ENCODE measurements at places on chromosomes 5 and 9.
A peak's percentile ranks its signal among the peaks of the same experiment; 100 is the strongest.

DNA sequence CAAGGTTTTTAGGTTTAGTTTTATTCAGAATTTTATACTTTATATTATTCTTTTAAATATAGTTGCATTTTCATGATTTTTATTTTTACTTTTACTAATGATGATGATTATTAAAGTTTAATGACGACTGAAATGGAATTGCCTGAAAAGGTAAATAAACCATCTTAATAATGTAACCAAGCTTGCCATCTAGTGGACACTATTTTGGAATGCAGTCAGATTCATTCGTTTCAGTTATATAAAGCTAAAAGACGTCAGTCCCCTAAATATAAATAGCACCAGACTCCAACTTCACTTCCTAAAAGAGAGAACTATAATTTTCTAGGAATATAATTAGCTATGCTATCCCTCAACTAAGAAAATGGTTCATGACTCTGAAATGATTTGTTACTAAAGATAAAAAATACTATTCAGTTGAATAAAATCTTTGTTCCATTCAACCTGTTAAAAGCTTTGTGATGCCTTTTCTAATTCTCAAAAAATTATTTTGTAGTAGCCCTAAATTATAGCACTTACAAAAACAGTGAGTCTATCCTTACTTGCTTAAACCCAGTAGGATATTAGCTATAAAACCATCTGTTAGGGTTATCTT, 19.9 kb downstream of the ABITRAM start:
- peak; percentile 77 for DNase-seq

GRCh38 chr9:136899196-136899595, 12.9 kb downstream of the TRAF2 start:
- no peak for DNase-seq

DNA sequence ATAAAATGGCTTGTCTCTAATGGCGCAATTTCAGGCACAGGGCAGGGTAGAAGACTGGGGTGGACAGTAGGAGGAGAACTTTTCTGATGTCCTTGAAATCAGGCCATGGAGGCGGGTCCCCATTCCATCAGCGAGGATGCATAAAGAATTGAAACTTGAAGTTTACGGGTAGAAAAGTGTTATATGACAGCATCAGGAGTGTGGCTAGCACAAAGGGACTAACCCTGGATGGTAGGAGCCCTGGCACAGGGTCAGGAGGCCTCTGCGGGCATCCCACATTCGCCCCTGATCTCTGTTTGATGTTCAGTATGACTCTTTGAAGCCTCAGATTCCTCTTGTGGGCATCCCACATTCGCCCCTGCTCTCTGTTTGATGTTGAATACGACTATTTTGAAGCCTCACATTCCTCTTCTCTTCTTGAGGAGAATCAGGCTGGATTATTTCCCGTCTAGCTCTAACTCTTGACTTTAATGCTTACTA, 94.8 kb upstream of the ADRA1B start:
- DNase-seq = no peak

DNA sequence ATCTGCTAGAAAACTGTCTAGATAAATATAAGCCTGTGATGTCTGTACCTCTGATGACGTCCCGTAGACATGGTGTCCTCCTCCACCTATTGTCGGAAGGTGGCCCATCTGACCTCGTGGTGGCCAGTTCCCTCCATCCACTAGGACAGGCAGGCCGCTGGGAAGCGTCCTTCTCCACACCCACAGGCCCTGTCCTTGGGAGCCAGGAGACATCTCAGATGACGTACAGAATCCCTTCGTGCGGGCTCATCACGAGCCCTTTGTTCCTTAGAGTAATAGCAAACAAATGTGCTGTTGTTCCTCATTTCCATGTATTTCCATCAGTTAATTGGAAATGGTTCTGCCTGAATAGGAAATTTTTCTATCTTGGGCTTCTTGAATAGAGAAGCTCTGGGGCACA, 38.3 kb upstream of the TENT4A start:
- no peak for DNase-seq

DNA sequence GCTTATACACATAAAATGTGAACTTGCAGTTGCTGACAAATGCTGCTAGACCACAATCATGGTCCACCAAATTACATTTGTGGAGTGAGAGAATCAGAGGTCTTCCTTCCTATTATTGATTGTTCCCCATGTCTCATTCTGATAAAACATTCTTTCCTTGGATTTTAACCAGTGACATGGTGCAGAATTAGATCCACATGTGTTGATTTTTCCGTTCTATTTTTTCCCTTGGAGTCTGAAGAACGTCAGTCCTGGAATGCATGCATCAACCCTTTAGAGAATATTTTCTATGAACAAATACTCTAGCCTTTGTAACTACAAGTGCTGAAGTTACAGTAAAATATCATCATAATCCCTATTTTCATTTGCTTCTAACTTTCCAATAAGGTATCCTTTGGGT, 170.7 kb upstream of the SPRY4 start:
- DNase-seq = no peak

DNA sequence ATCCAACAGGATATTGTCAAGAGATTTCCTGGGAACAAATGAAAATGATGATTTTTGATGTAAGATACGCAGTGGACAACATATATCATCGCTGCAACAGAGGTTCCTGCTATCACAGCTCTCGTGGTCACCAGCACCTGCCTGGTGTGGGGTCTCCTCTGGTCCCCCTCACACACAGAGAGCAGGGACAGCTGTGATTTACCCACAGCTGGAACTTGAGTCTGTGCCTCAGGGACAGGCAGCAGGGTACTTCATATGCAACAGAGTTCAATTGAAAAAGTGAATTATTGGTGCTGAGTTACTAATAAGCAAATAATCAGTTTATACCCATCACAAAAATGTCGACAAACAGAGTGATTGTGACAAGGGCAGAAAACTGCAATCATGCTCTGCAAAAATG, 93.4 kb downstream of the LMX1B start:
- DNase-seq = no peak

DNA sequence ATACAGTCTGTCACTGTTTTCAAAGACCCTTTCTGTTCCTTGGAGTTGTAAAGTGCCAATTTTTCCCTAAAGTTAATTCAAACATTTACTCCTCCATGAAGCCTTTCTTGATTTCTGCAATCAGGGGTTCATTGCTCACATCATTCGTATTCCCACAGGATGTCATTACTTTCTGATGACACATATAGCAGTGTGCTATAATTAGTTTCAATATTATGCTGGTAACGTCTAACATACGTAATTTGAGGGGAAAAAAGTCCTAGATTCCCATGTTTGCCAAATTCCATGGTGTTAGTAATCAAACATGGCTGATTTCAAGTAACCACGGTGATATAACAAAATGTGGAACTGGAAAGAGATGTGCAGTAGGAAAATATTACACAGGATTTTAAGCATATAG, 468.2 kb upstream of the MEF2C start:
- peak; percentile 51 for DNase-seq

DNA sequence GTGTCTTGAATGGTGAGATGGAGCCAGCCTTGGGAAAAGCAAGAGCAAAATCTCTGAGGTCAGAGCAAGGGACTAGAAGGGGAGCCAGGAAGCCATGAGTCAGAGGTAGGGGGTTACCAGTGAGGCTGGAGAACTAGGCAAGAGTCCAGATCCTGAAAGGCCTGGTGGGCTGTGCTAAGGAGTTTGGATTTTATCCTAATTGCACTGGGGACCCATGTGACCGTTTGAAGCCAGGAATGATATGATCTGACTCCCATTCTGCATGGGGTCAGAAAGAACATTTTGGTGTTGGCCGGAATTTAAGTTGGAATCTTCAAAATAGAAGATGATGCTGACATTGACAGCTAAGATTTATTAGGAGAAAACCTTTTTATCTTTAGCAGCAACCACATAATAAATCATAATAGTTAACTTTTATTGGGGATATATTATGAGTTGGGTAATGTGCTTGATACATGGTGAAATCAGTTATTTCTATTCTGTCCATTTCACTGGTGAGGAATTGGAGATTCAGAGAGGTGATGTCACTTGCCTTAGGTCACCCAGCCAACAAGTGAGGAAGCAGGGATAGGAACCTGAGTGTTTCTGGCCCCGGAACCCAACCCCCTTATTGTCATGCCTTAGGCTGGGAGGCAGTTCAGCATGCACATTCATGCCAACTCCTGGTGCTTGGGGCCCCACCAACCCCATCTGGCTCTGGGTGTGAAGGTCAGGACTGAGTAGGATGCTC, 61.5 kb upstream of the RARS1 start:
- DNase-seq = no peak

DNA sequence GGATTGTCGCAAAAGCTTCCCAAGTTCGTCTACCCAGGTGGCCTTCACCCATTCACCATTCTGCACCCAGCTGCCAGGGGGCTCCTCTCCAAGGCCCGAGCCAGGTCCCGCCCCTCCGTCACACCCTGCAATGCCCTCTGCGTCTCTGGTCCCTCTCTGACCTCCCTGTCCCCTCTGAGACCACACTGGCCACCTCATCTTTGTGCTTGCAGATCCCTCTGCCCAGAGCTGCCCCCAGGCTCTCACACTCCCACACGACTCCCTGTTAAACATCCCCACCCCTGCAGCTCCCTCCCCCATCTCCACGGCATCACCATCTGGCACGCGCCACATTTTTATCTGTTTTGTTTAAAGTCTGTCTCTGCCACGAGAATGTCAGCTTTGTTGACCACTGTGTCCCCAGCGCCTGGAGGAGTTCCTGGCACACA, 243.6 kb downstream of the PBX3 start:
- DNase-seq = no peak

DNA sequence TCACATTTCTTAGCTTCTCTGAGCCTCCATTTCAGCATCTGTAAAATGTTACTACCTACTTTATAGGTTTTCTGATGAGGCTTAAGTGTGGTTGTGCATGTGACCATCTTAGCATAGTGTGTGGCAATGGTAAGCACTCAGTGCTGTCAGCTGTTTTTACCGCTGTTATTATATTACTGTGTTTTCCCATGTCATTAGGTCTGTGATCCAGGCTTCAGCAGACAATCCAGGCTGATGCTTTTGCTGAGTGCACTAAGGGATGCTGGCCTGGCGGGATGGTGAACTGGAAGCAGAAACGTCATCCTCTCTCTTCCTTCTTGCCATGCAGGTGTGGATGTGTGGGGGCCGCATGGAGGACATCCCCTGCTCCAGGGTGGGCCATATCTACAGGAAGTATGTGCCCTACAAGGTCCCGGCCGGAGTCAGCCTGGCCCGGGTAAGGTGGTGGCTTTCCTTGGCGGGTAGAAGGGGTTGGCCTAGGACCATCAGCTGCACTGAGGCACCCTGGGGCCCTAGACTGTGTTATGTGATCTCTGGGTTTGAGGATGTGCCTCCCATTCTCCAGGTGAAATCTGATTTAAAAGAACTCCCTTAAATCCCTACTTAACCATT, 41.9 kb upstream of the SAP30L start:
- DNase-seq = no peak

- DNase-seq = peak; percentile 21
These were observed 422.6 kb downstream of the EFNA5 start for GRCh38 chr5:107248066-107248695.

GRCh38 chr9:72327631-72328030, 37.4 kb downstream of the ZFAND5 start:
- no peak for DNase-seq

DNA sequence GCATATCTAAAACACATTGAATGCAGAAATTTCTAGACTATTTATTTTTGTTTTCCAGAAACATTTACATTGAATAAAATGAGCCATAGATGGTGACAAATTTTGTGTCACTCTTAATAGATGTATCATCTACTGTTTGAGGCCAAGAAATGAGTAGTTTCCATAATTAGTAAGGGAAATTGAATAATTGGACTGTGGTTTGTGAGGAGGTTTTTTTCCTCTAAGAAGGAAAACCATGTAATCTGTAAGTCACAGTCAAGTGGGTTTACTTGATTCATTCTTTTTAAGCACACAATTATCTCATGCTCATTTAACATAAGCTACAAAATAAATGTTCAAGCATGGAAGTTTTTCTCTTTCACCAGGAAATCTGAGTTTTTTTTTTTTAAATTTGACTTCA, 876.4 kb downstream of the NR2F1-AS1 start:
- DNase-seq = peak; percentile 45

GRCh38 chr5:105696440-105696839, 1974.3 kb downstream of the EFNA5 start:
- DNase-seq = no peak

- no peak for DNase-seq
These were observed 76.6 kb upstream of the ASTN2 start for GRCh38 chr9:117491491-117491890.

- no peak for DNase-seq
These were observed 155.5 kb downstream of the GNAQ start for GRCh38 chr9:77876091-77876490.

- DNase-seq = no peak
These were observed 153.4 kb downstream of the SLC12A2 start for GRCh38 chr5:128237000-128237399.

GRCh38 chr9:81649475-81650240, 39.7 kb downstream of the TLE1 start:
- no peak for DNase-seq

DNA sequence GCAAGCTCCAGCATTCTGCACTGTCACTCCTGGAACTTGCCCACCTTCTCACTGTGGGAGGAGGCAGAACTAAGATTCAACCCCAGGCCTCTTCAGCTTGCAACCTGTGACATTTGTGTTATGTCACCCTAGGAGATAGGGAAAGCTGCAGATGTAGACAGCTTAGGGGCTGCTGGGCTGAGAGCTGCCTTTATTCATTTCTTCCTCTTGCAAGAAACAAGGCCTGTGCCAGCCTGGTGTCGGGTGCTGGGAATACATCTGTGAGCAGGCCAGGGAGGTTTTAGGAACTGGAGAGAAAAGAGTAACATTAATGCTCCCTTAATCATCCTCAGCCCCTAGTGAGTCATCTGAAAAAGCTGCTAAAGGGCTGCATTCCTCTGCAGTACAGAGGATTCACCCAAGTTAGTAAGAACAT, 101.8 kb downstream of the FGF18 start:
- peak; percentile 71 for DNase-seq

DNA sequence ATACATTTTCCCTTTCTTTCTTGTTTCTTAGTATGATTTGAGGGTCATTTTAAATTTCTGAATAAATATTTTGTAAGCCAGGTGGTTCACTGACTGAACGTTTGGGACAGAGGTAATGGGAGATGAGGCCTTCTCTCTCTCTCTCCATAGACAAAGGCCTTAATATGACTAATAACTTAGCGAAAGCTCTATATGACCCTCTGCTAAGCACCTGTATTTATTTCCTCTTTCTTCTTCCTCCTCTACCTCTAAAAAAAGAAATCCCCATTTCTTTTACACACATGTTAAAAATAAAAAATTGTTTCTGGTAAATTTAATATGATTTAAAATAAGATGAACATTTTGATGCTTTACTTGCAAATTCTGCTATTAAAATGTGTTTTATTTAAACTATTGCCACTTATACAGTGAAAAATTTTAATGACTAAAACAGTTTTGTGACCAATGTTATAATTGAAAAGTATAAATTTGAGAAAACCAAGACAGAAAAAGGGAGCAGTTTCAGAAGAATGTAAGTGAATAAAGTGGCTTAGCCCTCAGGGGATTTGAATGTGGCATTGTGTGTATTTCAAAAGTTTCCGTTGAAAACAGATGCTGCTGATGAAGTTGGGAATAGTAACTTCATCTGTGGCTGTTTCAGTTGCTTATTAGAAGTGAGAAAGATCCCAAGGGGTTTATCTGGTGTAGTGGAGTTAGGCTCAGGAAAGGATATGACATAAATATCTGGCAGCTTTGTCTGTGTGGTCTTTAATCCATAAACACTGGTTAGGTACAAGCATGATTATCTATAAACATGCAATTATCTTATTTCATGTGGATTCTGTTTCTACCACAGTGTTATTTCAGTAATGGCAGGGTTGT, 128.6 kb upstream of the GRHPR start:
- no peak for DNase-seq

All from RKO (cell line).